K562 (cell line): ENCODE measurements at places on chromosomes 1 and 21. TPM values are rescaled to one million over a fixed set of nuclear protein-coding genes. Genes with fewer than 3 reads are reported as not detected.

DNA sequence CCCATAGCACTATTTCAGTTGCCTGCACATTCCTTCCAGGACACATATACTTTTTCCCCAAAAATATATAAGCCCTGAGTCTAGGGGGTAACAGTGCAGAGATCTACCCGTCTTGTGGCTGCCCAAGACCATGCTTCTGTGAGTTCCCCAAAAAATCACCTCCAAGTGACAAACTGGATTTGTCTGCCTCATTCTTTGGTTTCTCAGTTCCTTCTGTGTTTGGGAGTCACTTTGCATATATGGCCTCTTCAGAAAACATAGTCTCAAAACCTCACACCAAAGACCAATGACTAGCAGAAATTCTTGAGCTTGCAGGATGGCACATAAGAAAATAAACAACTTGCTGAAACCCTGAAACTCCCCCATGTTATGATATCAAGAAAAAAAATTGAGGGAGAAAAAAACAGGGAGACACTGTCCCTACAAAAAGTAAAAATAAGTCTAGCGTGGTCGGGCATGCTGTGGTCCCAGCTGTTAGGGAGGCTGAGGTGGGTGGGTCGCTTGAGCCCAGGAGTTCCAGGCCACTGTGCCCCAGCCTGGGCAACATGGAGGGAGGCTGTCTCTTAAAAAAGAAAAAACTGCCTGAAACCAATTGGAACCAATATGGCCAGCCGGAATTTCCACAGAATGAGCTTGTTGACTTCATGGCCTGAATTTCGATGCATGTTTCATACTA is 8.0 kb downstream of the JMJD4 start:
- H3K4me3 ChIP-seq = no peak overlapping the region
- H3K4me1 ChIP-seq = peaks cover 49% of the 10 kb centered on the region
- no peaks in the 10 kb centered on the region for H3K27me3 ChIP-seq
- no peak for DNase-seq
- peaks cover 15% of the 10 kb centered on the region; the same call in 2 of the 3 replicates for H3K36me3 ChIP-seq
- H3K27ac ChIP-seq = no peak overlapping the region

The HLCS gene
- 20.0 and 20.1 TPM in 2 replicates for total RNA-seq

- no peak overlapping the region for H3K4me3 ChIP-seq
- H3K36me3 ChIP-seq = no peaks in the 10 kb centered on the region
- no peaks in the 10 kb centered on the region for H3K4me1 ChIP-seq
- DNase-seq = no peak
- H3K27ac ChIP-seq = no peak overlapping the region
- peaks cover 7% of the 10 kb centered on the region for H3K27me3 ChIP-seq
Measured at GRCh38 chr1:161274874-161275273, 16.3 kb downstream of the PCP4L1 start.

DNA sequence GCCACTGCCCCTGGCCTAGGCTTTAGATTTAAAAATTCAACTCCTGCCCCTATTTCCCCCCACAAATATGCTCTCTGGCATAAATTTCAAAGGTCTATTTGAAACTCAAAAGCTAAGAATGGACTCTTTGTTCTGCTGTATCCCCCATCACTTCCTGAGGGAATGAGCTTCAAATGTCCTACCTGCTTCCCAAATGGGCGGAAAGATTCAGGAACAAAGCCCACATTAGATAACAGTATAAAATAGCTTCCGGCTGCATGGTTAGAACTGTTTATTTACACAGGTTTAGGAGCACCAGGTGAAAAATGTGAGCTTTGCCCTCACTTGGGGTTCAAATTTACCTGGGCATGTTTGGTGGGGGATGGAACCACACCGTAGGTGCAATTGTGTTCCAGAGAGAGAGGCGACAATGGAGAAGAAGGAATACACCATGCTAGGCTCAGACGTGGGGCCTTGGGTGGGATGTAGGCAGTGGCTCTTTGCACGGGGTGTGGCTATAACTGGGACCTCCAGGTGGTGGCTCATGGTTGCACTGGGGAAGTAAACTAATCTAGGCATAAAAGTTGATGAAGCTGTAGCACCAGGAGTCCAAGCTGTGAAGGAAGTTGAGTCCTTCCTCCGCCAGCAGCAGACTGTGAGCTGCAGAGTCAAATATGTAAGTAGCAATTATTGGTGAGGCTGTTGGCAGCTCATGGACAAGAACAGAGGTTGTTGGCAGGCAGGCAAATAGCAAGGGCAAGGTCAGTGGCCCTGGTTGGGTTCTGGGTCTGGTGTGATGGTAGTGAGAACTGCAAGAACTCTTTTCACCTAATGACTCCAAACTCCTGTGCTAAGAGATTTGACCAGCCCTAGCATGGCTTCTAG is 41.5 kb upstream of the SRSF10 start:
- H3K27me3 ChIP-seq = 0 out of 3 replicates have a peak, but pooled peaks cover 2% of the 10 kb centered on the region
- no peak overlapping the region for H3K27ac ChIP-seq
- no peak for DNase-seq
- H3K4me3 ChIP-seq = no peak overlapping the region
- no peaks in the 10 kb centered on the region for H3K36me3 ChIP-seq
- peaks cover 6% of the 10 kb centered on the region; the same call in 1 of the 2 replicates for H3K4me1 ChIP-seq

The LHX8 gene
- total RNA-seq = not detected in 2 replicates

DNA sequence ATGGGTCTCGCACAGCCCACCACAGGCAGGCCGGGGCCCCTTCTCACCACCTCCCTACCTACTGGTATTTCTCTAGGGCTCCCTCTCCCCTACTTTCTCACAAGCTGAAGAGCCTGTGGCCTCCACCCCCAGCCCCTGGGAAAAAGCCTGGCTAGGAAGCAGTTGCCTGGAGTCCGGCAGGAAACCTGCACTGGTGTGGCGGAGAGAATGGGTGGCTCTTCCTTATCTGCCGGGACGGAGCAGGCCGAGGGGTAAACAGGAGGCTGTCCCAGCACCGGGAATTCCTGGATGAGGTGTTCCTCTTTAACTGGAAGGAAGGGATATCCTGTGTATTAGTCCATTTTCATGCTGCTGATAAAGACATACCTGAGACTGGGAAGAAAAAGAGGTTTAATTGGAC is 125.8 kb downstream of the TLR5 start:
- no peak for DNase-seq
- H3K36me3 ChIP-seq = no peaks in the 10 kb centered on the region
- no peak overlapping the region for H3K27ac ChIP-seq
- no peak overlapping the region for H3K4me3 ChIP-seq

DNA sequence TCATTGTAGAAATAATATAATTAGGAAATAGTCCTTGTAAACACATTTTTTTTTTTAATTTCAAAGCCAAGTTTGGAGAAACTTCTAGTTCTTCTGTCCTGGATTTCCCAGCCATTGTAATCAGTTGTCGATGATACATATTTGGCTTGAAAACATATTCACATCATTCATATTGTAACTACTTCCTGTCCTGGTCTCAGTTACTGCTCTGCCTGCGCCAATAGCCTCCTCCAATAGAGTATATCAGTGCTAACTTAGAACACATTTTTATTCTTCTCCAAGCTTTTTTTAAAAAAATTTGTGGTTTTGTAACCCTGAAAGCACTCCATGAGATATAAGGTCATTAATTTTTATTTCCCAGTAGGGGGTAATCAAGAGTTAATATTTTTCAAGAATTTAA is 46.1 kb upstream of the FMO2 start:
- H3K27me3 ChIP-seq = no peaks in the 10 kb centered on the region
- no peak overlapping the region for H3K27ac ChIP-seq
- H3K4me3 ChIP-seq = no peak overlapping the region
- no peak for DNase-seq
- H3K4me1 ChIP-seq = no peaks in the 10 kb centered on the region

DNA sequence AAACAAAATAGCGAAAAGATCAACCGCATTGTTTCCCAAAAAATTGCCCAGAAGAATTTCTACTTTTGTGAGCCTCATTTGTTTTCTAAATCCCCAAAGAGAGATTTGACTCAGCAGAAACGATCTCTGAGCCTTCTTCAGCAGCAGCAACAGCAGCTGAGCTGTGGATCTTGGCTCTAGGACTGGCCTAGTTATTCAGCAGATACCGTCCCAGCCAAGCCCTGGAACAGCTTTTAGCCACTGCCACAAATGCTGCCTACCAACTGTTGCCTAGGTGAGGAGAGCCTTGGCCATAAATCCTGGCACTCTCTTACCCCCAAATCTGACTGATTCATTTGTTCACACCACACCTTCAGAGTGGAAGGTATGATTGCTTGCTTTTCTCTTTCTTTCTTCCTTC is 320.1 kb downstream of the TGFB2 start:
- no peaks in the 10 kb centered on the region for H3K36me3 ChIP-seq
- H3K27me3 ChIP-seq = no peaks in the 10 kb centered on the region
- no peak overlapping the region for H3K27ac ChIP-seq

- H3K27me3 ChIP-seq = no peaks in the 10 kb centered on the region
- H3K36me3 ChIP-seq = no peaks in the 10 kb centered on the region
- peaks cover 9% of the 10 kb centered on the region for H3K4me1 ChIP-seq
- no peak overlapping the region for H3K4me3 ChIP-seq
- DNase-seq = no peak
Measured at GRCh38 chr1:91604632-91605031, 104.0 kb downstream of the CDC7 start.

- no peak overlapping the region for H3K27ac ChIP-seq
- no peak for DNase-seq
- no peak overlapping the region for H3K4me3 ChIP-seq
- no peaks in the 10 kb centered on the region for H3K36me3 ChIP-seq
- H3K4me1 ChIP-seq = no peaks in the 10 kb centered on the region; the same call in 1 of the 2 replicates
Measured at GRCh38 chr1:2981388-2981787, 39.9 kb upstream of the ACTRT2 start.

The CCDC24 gene
- 4.4 and 5.2 TPM in 2 replicates for total RNA-seq

The NBPF20 gene
- total RNA-seq = 0.71 and 1.4 TPM in 2 replicates

The PGLYRP3 gene
- not detected in 2 replicates for total RNA-seq

- peaks cover 12% of the 10 kb centered on the region; the same call in 1 of the 2 replicates for H3K27me3 ChIP-seq
- H3K4me1 ChIP-seq = peaks cover 4% of the 10 kb centered on the region; the same call in 2 of the 3 replicates
- DNase-seq = no peak
- no peak overlapping the region for H3K4me3 ChIP-seq
Measured at GRCh38 chr1:151841141-151841540, 1.5 kb upstream of the C2CD4D start.

- no peaks in the 10 kb centered on the region for H3K4me1 ChIP-seq
- H3K36me3 ChIP-seq = no peaks in the 10 kb centered on the region
- DNase-seq = no peak
- no peak overlapping the region for H3K4me3 ChIP-seq
Measured at GRCh38 chr1:107879346-107879745, 85.6 kb downstream of the VAV3 start.

- H3K4me3 ChIP-seq = no peak overlapping the region
- peaks cover 98% of the 10 kb centered on the region for H3K27me3 ChIP-seq
- no peaks in the 10 kb centered on the region for H3K36me3 ChIP-seq
Measured at GRCh38 chr1:53686091-53686964, 52.6 kb downstream of the GLIS1 start.

The HTR1D gene
- total RNA-seq = 0.04 TPM in 1 of 2 replicates, not detected in the other

The GBP2 gene
- 0.71 and 1.1 TPM in 2 replicates for total RNA-seq

DNA sequence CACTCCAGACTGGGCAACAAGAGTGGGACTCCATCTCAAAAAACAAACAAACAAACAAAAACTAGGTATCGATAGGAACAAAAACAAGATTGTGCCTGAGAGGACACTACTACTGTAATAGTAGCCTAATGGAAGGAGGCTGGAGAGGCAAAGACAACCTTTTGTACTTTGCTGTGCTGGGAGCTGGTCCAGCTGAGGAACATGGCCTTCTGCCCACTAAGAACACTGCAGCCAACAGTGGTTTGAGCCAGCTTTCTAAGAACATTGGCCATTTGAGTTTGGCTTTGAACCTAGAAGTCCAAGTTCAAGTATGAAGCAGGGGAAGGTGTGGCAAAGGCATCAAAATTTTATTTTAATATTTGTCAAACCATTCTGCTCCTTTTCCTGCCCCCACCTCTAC is 22.7 kb upstream of the RGS8 start:
- H3K4me3 ChIP-seq = no peak overlapping the region
- no peak overlapping the region for H3K27ac ChIP-seq
- no peak for DNase-seq
- no peaks in the 10 kb centered on the region for H3K4me1 ChIP-seq

DNA sequence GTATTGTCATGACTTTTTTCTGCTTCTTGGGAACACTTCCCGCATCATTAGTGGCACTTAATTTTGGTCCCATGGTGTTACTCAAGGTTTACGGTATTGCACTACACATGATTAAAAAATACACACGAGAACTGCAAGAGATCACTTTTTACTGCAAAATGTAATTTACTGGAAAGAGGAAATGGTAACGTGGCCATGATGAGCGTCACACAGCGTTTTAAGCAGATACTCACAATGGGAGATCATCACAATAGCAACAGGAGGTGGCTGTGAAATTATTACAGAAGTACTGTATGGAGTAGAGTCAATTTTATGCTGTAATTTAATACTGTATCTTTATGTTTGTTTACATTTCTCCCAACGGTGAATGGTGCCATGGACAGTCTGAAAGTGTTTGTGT is 1510.3 kb downstream of the AMY1C start:
- no peaks in the 10 kb centered on the region for H3K27me3 ChIP-seq
- no peaks in the 10 kb centered on the region for H3K4me1 ChIP-seq
- no peak for DNase-seq
- H3K4me3 ChIP-seq = no peak overlapping the region
- H3K27ac ChIP-seq = no peak overlapping the region
- no peaks in the 10 kb centered on the region for H3K36me3 ChIP-seq

The PGLYRP4 gene
- total RNA-seq = 0.13 and 0.22 TPM in 2 replicates

DNA sequence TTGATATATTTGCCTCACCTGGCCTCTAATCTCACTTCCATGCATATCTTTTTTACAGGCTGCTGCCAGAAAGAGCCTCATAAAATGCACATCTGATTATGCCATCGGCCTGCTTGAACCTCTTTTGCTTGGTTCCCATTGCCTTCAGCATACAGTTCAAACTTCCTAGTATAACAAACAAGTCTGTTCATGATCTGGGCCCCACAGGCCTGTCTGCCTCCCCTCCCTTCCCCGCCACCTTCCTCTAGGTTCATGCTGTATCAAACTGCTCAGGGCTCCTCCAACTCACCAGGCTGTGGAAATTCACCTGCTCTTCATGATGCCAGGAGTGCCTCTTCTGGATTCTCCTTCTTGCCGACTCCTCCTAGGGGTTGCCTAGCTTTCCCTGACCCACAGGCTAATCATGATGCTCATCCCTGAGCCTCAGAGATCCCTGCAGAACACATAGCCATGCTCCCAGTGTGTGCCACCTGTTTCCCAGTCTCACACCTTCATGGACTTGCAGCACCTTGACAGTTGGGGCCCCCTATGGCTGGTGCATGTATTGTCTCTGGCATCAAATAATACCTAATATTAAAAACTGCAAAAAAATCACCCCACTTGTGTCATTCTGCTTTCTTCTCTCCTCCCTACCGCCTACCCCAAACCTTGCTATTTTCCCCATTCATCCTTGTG is 33.7 kb upstream of the CD2 start:
- DNase-seq = no peak
- no peaks in the 10 kb centered on the region for H3K27me3 ChIP-seq
- no peaks in the 10 kb centered on the region for H3K4me1 ChIP-seq
- H3K36me3 ChIP-seq = no peaks in the 10 kb centered on the region
- H3K4me3 ChIP-seq = no peak overlapping the region

- H3K27me3 ChIP-seq = no peaks in the 10 kb centered on the region
- no peak for DNase-seq
- no peaks in the 10 kb centered on the region for H3K36me3 ChIP-seq
- H3K27ac ChIP-seq = no peak overlapping the region
- no peak overlapping the region for H3K4me3 ChIP-seq
Measured at GRCh38 chr1:153507926-153508583, 27.7 kb downstream of the S100A6 start.

The TRIM58 gene
- 19.1 and 19.8 TPM in 2 replicates for total RNA-seq

- no peaks in the 10 kb centered on the region for H3K36me3 ChIP-seq
- peak overlapping the region; percentile 7; the same call in 1 of the 2 replicates for H3K4me3 ChIP-seq
- DNase-seq = no peak
- H3K4me1 ChIP-seq = peaks cover 21% of the 10 kb centered on the region
Measured at GRCh38 chr1:38804062-38804886, 55.3 kb downstream of the RRAGC start.

GRCh38 chr1:157622471-157622870 is 24.6 kb upstream of the FCRL4 start:
- no peaks in the 10 kb centered on the region for H3K36me3 ChIP-seq
- no peak overlapping the region for H3K27ac ChIP-seq
- peaks cover 3% of the 10 kb centered on the region; the same call in 1 of the 2 replicates for H3K27me3 ChIP-seq
- no peak for DNase-seq

The BGLAP gene
- 0.22 and 1.2 TPM in 2 replicates for total RNA-seq

The TMEM269 gene
- total RNA-seq = 0.27 and 0.34 TPM in 2 replicates
